ENCODE measurements at places on chromosomes 6 and 20. TPM values are rescaled to one million over a fixed set of nuclear protein-coding genes. Genes with fewer than 3 reads are reported as not detected.

GRCh38 chr6:20001286-20001685 is 164.1 kb downstream of the ID4 start:
- H3K4me3 ChIP-seq, result no peak overlapping the region
- peaks cover 5% of the 10 kb centered on the region for H3K4me1 ChIP-seq
- peaks cover 8% of the 10 kb centered on the region for H3K27me3 ChIP-seq
- H3K27ac ChIP-seq, result no peak overlapping the region

DNA sequence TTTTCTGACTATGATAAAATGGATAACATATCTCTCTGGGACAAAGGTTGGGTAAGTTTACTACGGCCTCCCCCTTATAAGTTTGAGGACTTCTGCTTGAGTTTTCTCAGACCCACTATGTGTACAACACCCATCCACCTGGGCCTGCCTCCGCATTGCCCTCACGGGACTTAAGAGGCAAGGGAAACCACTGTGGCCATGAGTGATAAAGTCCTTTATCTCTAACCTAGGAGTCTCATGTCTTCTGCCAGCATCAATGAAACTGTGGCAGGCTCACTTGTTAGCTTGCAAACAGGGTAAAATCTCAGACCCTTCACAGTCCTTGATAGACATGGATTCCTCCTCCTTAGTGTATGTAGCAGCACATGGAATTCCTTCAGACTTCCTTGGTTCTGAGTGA is 173.4 kb upstream of the MYLIP start:
- H3K27ac ChIP-seq, result no peak overlapping the region
- H3K4me3 ChIP-seq, result no peak overlapping the region
- H3K4me1 ChIP-seq, result peaks cover 4% of the 10 kb centered on the region
- H3K27me3 ChIP-seq, result no peaks in the 10 kb centered on the region
- H3K36me3 ChIP-seq, result no peaks in the 10 kb centered on the region
- DNase-seq, result no peak

GRCh38 chr20:22597303-22597702 is 12.9 kb upstream of the FOXA2 start:
- no peaks in the 10 kb centered on the region for H3K4me1 ChIP-seq
- DNase-seq, result no peak
- H3K27ac ChIP-seq, result no peak overlapping the region

DNA sequence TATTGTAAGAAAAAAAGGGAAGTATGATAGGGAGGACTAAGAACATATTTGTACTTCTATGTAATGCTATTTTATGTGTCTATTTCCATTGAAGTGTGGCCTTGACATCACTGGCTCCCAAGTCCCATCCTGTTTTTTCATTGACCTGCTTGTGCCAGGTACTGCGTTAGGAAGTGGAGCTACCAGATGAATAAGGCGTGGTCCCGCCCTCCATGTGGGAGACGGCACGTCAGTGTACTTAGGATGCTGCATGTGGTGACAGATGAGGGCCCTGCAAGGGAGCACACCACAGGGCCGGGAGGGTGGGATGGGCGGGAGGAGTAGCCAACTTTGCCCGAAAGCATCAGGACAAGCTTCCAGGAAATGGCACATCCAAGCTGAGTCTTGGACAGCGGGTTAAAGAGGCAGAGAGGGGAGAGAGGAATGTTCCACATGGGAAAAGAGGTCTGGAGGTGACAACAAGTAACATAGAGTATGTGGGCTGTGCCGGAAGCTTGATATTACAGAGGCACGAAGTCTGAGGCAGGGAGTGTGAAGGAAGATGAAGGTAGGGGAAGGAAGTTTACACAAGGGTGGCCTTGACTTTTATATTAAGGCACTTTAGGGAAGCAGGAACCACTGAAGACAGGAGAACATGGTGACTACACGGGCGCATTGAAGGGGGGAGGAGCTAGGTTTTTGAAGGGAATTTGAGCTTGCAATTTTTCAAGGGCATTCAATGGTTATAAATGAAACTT is 140.6 kb downstream of the MTHFD1L start:
- no peaks in the 10 kb centered on the region for H3K27me3 ChIP-seq
- H3K4me3 ChIP-seq, result no peak overlapping the region
- H3K4me1 ChIP-seq, result peaks cover 17% of the 10 kb centered on the region
- H3K27ac ChIP-seq, result no peak overlapping the region
- no peaks in the 10 kb centered on the region for H3K36me3 ChIP-seq

DNA sequence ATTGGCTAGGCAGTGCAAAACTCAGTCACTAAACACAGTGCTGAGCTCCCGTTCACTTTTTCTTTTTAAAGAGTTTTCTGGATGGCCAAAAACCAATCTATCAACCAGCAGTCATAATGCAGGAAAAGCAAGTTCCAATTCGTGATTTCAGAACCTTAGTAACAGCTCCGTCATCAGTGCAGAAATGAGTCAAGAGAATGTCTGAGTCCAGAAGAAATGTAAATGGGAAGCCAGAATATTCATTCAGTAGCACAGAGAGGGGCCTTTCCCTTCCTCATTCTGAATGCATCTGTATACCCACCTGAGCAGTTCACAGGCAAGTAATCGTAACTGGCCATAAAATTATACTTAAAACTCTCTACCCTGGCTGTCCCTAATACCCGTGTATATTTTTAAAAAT is 20.4 kb downstream of the HUS1B start:
- H3K4me1 ChIP-seq, result peaks cover 16% of the 10 kb centered on the region
- no peak overlapping the region for H3K4me3 ChIP-seq

DNA sequence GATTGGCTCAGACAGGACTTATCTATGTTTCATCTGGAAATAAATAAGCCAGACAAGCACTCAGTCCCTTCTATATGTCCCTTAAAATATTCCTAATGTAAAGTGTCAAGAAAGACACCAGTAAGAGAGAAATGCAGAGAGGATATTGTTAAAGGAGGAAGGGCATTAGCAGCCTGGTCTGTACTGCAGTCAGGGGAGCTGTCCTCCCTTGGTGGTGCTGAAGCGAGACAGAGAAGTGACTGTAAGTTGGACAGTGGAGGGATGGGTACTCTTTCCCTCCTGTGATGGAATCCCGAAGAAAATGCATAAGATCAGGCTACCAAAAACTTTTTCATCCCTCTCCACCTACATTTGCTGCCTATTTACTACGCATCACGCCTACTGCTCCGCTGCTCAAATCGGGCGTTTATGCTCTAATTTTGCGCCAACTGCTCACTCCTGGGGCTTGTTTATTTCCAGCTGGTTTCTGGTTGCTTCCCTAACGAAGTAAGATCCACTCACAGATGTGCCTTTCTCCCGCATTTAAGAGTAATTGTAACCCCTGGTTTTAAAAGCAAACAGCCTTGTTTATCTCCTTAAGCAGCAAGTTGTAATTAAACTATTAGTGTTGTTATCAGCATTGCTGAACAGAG is 35.2 kb downstream of the PHACTR1 start:
- no peak overlapping the region for H3K4me3 ChIP-seq
- no peak overlapping the region for H3K27ac ChIP-seq

DNA sequence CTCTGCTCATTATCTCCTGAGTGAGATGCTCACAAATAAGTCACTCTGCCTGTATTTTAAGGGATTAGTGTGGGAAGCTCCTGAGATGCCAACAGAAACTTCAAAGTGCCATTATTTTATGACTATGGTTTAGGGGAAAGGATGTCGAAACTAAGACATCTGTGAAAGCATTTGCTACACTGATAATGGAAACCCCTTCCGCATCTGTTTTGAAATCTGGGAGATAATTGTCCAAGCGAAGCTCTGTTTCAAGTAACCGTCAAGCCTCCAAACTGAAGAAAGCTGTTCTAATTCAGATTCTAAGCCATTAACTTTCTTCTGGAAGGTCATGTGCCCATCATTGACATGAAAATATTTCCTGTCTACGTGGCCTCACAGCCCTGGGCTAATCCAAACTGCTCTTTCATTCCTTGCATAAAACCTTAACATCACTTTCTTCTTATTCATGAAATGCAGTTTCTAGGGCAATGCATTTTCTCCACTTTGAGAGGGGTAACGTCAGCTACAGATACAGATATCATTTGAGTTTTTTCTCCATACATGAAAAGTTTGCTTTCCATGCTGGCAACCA is 932.0 kb downstream of the C6orf118 start:
- no peak overlapping the region for H3K27ac ChIP-seq
- H3K27me3 ChIP-seq, result no peaks in the 10 kb centered on the region
- no peaks in the 10 kb centered on the region for H3K4me1 ChIP-seq
- DNase-seq, result no peak

GRCh38 chr6:5818959-5819358 is 187.8 kb downstream of the NRN1 start:
- no peak for DNase-seq
- H3K27ac ChIP-seq, result no peak overlapping the region
- H3K36me3 ChIP-seq, result no peaks in the 10 kb centered on the region

GRCh38 chr20:22572023-22572422 is 12.3 kb downstream of the FOXA2 start:
- H3K36me3 ChIP-seq, result peaks cover 5% of the 10 kb centered on the region
- no peaks in the 10 kb centered on the region for H3K4me1 ChIP-seq
- DNase-seq, result no peak
- H3K4me3 ChIP-seq, result no peak overlapping the region
- no peak overlapping the region for H3K27ac ChIP-seq

DNA sequence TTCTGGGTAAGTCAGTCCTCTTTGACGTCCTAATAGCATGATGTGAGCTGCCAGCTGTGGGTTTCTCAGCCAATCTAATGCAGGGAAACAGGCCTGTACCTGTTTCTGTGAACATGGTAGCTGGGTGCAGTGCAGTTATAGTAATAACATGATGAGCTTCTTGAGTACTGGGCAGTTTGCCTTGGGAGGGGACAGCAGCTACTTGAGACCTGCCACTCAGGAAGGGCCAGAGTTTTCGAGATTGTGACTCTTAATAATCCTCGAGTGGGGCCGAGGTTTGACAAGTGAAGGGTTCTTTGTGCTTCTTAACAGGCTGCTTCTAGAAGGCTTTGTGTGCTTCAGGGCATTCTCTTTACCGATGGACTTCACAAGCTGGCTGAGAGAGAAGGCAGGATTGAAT is 180.1 kb downstream of the JARID2 start:
- no peaks in the 10 kb centered on the region for H3K27me3 ChIP-seq
- H3K4me1 ChIP-seq, result peaks cover 65% of the 10 kb centered on the region
- DNase-seq, result no peak
- H3K4me3 ChIP-seq, result no peak overlapping the region

DNA sequence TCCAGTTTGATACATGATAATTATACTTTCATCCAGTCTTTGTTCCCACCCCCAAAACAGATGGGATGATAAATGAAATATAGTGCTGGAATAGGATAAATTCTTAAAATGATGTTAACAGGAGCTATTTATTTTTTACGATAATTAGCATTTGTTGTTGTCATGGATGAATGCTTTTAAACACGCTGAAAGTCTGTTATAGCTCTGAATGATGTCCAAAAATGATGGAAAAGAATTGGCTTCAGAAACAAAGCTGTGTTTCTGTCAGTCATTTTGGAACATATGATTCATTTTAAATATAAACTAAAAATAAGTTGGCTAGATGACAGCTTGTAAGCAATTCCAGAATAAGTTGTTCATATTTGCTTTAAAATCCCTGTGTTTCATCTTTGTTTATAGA is 237.4 kb downstream of the GRIK2 start:
- no peaks in the 10 kb centered on the region for H3K27me3 ChIP-seq
- H3K36me3 ChIP-seq, result no peaks in the 10 kb centered on the region
- no peak overlapping the region for H3K27ac ChIP-seq
- no peaks in the 10 kb centered on the region for H3K4me1 ChIP-seq
- DNase-seq, result no peak

DNA sequence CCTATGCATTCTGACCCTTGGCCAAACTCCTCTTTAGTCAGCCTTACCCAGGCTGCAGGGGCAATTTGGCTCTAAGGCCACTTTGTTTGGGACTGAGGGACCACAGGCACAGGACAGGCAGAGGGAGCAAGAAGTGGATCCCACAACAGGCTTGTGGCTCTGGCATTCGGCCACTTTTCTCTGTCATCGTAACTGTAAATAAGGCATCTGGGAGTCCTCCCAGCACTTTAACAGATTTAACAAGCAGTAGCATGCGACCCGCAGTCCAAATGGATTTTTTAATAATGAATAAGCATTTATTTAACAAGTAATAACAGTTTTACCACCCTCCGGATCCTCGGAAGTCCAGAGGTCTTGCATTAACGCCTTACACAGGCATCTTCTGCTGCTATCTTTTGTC is 16.1 kb upstream of the CDH22 start:
- H3K27me3 ChIP-seq, result peaks cover 21% of the 10 kb centered on the region
- H3K4me3 ChIP-seq, result no peak overlapping the region

- H3K27me3 ChIP-seq, result peaks cover under 1% of the 10 kb centered on the region
- H3K4me1 ChIP-seq, result peaks cover 2% of the 10 kb centered on the region
Observed at GRCh38 chr6:166365221-166365620, 17.5 kb downstream of the MPC1 start.

GRCh38 chr6:155678361-155678760 is 222.7 kb upstream of the NOX3 start:
- no peak overlapping the region for H3K27ac ChIP-seq
- DNase-seq, result no peak
- H3K36me3 ChIP-seq, result no peaks in the 10 kb centered on the region
- peaks cover 3% of the 10 kb centered on the region for H3K27me3 ChIP-seq

DNA sequence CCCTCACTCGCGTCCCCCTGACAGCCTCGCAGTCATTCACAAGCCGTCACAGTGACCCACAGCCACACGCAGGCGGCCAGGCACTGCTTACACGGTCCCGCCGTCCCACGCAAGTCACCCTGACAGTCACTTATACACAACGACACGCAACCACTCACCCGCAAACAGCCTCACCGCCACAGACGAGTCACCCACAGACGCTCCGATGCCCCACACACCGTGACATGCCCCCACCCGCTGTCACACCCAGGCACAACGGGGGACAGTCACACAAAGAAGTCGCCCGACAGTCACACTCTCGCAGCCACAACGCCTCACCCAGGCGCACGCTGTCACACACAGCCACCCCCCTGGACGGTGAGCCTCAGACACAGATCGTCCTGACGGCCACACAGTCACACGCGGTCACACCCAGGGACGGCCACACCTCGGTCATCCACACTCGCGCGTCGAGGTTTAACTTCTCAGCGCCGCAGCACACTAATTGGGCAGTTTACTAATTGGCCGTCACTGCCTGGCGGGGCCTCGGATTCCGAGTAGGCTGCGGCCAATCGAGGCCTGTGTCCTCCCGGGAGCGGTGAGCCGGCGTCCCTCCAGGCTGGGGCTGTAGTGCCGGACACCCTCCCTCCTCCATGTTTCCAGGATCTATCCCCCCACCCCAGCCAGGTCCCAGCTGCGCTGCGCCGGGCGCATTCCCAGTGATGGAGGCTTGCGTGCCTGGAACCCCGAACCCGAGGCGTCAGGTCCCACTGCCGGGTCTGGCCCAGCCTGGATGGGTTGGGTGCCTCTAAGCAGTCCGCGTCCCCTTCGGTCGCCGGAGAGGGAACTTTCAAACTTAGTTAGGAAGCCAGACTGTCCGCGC is 790 bp downstream of the TOX2 start:
- peak overlapping the region; percentile 1 for H3K27ac ChIP-seq
- peak overlapping the region; percentile 60 for H3K4me3 ChIP-seq
- peaks cover 27% of the 10 kb centered on the region for H3K4me1 ChIP-seq
- peaks cover 79% of the 10 kb centered on the region for H3K27me3 ChIP-seq
- no peak for DNase-seq
- peaks cover 13% of the 10 kb centered on the region for H3K36me3 ChIP-seq

- no peaks in the 10 kb centered on the region for H3K27me3 ChIP-seq
- no peak overlapping the region for H3K27ac ChIP-seq
- no peaks in the 10 kb centered on the region for H3K36me3 ChIP-seq
- H3K4me1 ChIP-seq, result no peaks in the 10 kb centered on the region
- no peak overlapping the region for H3K4me3 ChIP-seq
Observed at GRCh38 chr6:168166627-168167026, 87.6 kb upstream of the FRMD1 start.

GRCh38 chr20:45235995-45236394 is 14.8 kb downstream of the SEMG2 start:
- H3K27ac ChIP-seq, result no peak overlapping the region
- H3K36me3 ChIP-seq, result no peaks in the 10 kb centered on the region
- peaks cover 35% of the 10 kb centered on the region for H3K27me3 ChIP-seq
- H3K4me1 ChIP-seq, result no peaks in the 10 kb centered on the region
- H3K4me3 ChIP-seq, result no peak overlapping the region

Gene PKHD1
- not detected for total RNA-seq

Gene TMEM170B
- 0.50 TPM for total RNA-seq

Gene MAS1L
- not detected for total RNA-seq

Gene CCN5
- total RNA-seq, result not detected

Gene SLC2A10
- total RNA-seq, result not detected

All from activated CD4-positive, alpha-beta memory T cell treated with anti-CD3 and anti-CD28 coated beads, Interleukin-2, amount 10 ng/mL, durations not matched to agents 7 days and 5 days (primary cell).